Stimulated activated CD8-positive, alpha-beta memory T cell treated with anti-CD3 and anti-CD28 coated beads, Interleukin-7, amount 100 ng/mL, for 1 hour (primary cell): ENCODE measurements at places on chromosomes 1 and 21.

GRCh38 chr1:200905411-200906052 is 10.8 kb downstream of the INAVA start:
- DNase-seq = no peak

GRCh38 chr1:55310505-55310971 is 95.4 kb upstream of the USP24 start:
- no peak for DNase-seq

GRCh38 chr1:57772580-57773195 is 348.8 kb upstream of the DAB1 start:
- no peak for DNase-seq

- DNase-seq = no peak
These were observed 16.3 kb downstream of the VPS45 start for GRCh38 chr1:150083907-150084306.

- DNase-seq = no peak
These were observed 49.1 kb upstream of the BCL9 start for GRCh38 chr1:147492207-147492606.

- no peak for DNase-seq
These were observed 73.6 kb upstream of the CDC42BPA start for GRCh38 chr1:227391879-227392278.

- DNase-seq = no peak
These were observed 34.5 kb downstream of the OR10R2 start for GRCh38 chr1:158506369-158506987.

DNA sequence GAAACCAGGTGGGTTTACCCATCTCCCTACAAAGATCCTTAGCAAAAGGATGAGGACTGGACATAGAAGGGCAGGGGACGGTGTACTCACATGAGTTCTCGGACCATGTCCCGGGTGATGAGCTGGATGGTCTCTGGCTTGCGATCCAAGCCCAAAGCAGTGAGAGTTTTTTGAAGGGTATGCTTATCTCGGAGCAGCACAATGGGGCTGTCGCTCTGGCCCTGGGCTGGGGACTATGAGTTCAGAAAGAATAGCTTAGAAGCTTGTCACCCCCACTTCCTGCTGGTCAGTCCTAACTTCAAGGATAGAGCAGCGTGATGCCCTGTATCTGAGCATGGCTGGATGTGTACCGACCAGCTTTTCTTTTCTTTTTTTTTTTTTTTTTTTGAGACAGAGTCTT is 9.6 kb downstream of the CFAP45 start:
- no peak for DNase-seq

GRCh38 chr1:62728963-62729362 is 40.8 kb upstream of the DOCK7 start:
- DNase-seq = no peak

- no peak for DNase-seq
These were observed 38.0 kb upstream of the UTS2 start for GRCh38 chr1:7890853-7891252.

DNA sequence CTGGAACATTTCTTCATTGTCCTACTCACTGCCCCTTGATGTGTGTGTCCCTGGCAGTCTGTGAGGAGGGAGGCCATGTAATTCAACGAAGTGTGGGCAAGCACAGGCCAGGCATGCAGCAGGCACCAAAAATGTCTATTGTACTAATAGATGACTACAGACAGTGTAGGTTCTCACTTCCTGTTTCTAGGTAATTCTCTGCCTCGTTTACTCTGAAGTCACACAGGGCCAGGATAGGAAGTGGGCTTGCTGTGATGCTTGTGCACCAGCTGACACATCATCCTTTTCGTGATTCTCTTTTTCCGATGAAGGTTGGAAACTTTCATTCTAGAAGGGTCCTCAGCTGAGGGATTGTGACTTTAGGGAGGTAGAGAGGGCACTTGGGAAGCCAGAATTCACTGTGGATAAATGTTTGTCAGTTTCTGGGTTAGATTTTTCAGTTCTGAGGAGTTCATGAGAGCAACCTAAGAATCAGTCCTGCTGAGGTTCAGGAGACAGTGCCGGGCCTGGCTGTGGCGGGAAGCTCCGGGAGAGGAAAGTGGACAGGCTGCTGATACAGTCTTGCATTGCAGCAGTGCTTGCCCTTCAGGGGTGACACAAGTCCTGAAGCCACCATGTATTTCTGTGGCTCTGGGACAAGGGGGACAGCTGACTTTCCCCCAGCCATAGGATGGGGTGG is 4.3 kb upstream of the CSF1 start:
- peak; percentile 15 for DNase-seq

- no peak for DNase-seq
These were observed 1.6 kb upstream of the KDM4A start for GRCh38 chr1:43648221-43648847.

GRCh38 chr1:156123356-156124196 is 9.1 kb downstream of the LMNA start:
- no peak for DNase-seq

DNA sequence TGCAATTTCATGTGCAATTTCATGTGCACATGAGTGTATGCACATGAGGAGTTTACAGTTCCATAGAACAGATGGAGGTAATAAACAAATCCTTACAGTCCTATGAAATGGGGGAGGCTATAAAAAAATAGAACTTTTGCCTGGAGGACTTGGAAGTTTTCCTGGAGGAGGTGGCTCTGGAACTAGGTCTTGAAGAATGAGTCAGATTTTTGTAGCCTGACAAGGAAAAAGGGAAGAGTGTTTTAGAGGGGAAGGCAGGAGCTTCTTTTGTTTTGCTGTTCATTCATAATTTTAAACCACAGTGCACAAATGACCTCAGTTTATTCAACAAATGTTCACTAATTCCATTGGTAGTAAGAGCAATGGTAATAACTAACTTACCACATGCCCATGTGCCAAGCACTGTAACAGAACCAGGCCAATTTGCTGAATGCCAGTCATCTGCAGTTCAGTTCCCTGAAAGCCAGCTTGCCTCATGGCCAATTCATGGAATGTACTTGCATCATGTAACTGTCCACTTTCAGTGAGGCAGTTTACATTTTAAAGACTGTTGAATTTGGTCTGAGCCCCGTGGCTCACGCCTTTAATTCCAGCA is 2.7 kb downstream of the DIO1 start:
- no peak for DNase-seq

DNA sequence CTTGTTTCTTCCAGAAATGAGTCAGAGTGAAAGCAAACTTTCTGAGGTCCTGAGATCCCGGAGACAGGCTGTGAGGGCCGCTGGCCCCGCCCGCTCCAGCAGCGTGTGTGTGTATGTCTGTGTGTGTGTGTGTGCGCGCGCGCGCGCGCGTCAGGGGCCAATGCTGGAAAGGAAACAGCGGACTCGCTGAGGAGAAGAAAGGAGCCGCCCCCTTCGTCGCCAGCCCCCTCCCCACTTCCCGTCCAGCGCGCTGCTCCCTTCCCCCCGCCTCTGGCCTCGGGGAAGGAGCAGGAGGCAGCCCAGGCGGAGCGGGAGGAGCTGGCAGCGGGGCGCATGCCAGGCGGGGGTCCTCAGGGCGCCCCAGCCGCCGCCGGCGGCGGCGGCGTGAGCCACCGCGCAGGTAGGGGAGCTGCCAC is at the start of gene DISC1:
Gene DISC1 (plus strand): TSS at position 256 of the 416 bp plus-strand sequence. CDS start 78 bp downstream, at position 334.
- peak; percentile 29 for DNase-seq

DNA sequence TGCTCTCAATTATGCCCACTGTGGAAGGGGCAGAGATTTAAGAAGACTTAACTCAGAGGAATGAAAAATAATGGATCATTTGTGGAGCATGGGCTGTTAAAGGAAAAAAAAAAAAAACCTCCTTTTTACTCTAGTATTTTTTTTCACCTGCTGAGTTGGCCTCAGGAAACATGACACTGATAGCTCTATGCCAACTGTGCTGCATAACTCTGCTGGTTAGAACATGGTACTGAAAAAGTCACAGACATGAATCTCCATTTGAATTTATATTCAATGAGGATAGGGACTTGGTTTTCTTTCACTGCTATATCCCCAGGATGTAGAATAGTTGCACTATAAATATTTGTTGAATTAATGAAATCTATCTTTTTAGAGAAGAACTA is 86.1 kb upstream of the KIAA0040 start:
- no peak for DNase-seq

- peak; percentile 19 for DNase-seq
These were observed 6.3 kb upstream of the CRYBG2 start for GRCh38 chr1:26359981-26360806.

DNA sequence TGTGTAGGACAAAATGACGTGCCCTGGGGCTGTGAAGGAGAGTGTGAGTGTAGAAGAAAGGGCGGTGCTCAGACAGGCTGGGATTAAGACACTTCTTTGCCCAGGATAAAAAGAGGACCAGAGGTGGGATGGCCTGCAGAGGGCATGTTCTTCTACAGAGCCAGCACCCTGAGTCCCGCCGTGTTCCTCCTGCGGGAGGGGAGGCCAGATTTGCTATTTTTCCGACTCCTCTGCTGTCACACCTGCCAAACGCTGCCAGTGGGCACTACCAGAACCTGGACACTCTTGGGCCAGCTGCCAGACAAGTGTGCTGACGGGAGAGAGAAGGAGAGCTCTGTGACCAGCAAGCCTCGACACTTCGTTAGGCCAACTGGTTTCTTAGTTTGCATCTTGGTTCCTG is 206.4 kb downstream of the PLD5 start:
- DNase-seq = no peak

- no peak for DNase-seq
These were observed 36.8 kb downstream of the HENMT1 start for GRCh38 chr1:108624069-108624468.

GRCh38 chr1:196873385-196873784 is 14.5 kb upstream of the CFHR4 start:
- no peak for DNase-seq

- no peak for DNase-seq
These were observed 170.3 kb downstream of the KAZN start for GRCh38 chr1:14768582-14769304.

DNA sequence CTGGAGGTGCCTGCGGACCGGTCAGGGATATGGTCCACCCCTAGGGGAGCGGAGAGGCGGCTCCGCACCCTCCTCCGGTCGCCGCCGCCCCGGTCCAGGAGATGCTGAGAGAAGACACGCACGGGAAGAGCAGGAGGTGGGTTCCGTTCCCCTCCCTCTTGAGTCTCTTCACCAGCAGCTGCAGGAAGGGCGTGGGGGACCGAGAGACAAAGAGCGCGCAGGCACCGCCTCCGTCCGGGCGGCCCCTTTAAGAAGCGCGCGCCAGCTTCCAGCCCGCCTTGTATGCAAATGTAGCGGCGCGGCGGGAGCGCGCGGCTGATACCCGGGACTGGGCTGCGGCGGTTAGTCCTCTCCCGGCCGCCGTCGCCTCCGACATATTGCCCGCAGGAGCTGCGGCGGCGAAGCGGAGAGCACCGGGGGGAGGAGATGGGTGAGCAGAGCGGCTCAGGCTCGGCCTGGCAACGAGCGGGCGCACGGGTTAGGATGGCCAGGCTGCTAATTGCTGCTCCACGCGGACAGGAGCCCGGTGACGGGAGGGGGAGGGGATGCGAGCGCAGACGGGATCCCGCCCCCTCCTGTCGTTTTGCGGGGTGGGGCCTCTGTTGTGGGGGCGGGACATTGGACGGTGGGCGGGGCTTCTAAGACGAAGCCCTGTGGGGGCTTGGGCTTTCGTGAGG is at the start of gene TMEM39B:
Gene TMEM39B (plus strand): TSS at position 318 of the 677 bp plus-strand sequence. CDS start 109 bp downstream, at position 427.
- peak; percentile 80 for DNase-seq

- no peak for DNase-seq
These were observed 5.0 kb downstream of the SLC22A15 start for GRCh38 chr1:115980998-115981993.

DNA sequence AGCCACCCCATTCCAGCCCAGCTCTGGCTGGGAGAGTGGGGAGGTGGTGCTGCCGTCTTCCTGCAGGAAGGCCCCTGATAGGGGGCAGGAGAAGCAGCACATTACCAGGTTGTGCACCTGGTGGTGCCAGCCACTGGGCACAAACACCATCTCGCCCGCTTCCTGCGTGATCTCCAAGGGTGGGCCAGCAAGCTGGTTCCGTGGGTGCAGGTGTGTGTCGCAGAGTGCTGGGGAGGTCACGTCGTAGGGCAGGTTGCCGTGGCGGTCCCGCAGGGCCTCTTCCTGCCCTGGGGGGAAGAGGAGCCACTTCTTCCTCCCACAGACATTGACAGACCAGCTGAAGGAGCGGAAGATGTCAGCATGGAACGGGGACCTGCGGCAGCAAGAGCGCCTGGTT is 1.8 kb downstream of the JMJD4 start:
- DNase-seq = no peak

GRCh38 chr1:902802-903201 is 20.9 kb upstream of the SAMD11 start:
- DNase-seq = no peak

- DNase-seq = no peak
These were observed 127.3 kb upstream of the APP start for GRCh38 chr21:26297851-26298250.

DNA sequence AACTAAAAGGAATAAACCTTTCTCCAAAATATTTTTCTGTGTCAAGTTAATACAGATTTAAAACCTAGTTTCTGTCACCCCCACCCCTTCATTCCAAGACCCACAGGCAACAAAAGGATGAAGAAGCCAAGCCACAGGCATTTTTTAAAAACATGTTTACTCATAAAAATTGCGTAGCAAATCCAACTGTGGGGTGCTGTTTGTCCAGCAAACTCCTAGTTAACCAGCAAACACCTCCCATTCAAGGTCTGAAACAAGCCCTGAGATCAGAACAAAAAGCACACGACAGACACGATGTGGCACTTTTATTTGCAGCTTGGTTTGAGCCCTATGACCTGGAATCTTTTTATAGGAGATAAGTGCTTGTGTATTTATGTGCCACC is 149.9 kb upstream of the CAMK1G start:
- no peak for DNase-seq

GRCh38 chr1:230745071-230745470 is 2.1 kb upstream of the CAPN9 start:
- DNase-seq = no peak

GRCh38 chr1:198201956-198202784 is 45.4 kb downstream of the NEK7 start:
- DNase-seq = no peak

DNA sequence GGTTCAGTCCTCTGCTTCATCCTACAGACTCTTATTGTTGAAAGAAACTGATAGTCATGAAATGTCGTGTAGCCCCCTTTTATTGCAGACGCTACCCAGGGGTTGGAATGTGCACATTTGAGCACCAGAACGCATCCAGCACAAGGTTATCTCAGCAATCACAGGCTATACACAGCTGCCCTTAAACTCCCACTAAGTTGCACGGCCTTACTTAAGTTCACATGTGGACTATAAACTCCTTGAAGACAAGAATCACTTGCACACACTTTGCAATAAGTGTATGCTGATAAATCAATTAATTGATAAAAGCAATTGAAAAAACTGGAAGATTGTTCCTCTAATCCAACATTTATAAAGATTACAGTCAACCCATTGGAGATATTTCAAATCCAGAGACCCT is 18.9 kb downstream of the SLC30A10 start:
- DNase-seq = no peak
